Mesothelial cell of epicardium (in vitro differentiated cells): ENCODE measurements at places on chromosomes 1 and 21. TPM values are rescaled to one million over a fixed set of nuclear protein-coding genes. Genes with fewer than 3 reads are reported as not detected.

NUF2 gene
- 13.6 to 15.4 TPM (median 14.9 TPM) in 3 replicates for total RNA-seq

NUAK2 gene
- total RNA-seq = 5.7 to 6.2 TPM (median 5.8 TPM) in 3 replicates

B3GALT2 gene
- total RNA-seq = 5.4 to 5.8 TPM (median 5.7 TPM) in 3 replicates

LCE1D gene
- total RNA-seq = not detected in 3 replicates

SH2D2A gene
- 0.58 to 2.1 TPM (median 0.89 TPM) in 3 replicates for total RNA-seq

MYOG gene
- total RNA-seq = not detected in 3 replicates

SLAMF7 gene
- not detected in 3 replicates for total RNA-seq

NPPB gene
- total RNA-seq = 1.3 to 2.5 TPM (median 2.3 TPM) in 3 replicates

KCNK1 gene
- total RNA-seq = 13.1 to 14.9 TPM (median 14.6 TPM) in 3 replicates

BLZF1 gene
- total RNA-seq = 19.1 to 21.5 TPM (median 21.5 TPM) in 3 replicates

DNA sequence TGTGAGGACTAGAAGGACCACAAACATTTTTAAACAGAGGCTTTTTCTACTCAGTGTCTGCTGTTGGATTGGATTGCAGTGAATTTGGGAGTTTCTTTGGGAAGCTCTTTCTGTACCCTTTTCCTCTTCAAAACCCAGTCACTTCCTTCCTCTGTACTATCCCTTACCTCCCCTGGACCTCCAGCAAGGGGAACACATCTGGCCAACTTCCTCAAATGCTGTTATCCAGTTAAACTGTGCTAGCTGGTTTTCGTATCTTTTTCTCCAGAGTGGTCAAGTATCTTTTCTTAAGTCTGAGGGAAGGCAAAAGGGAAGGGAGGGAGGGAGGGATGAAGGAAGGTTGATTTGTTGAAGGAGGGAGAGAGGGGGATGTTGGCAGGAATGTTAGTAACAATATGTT is 99.2 kb upstream of the TNR start:
- H3K36me3 ChIP-seq = no peaks in the 10 kb centered on the region
- no peak overlapping the region for H3K27ac ChIP-seq
- peaks cover 44% of the 10 kb centered on the region for H3K27me3 ChIP-seq
- no peak for DNase-seq

GRCh38 chr1:56194701-56195300 is 384.6 kb downstream of the PLPP3 start:
- H3K27ac ChIP-seq = no peak overlapping the region
- no peaks in the 10 kb centered on the region for H3K36me3 ChIP-seq
- H3K27me3 ChIP-seq = no peaks in the 10 kb centered on the region
- H3K4me3 ChIP-seq = no peak overlapping the region

GRCh38 chr1:153475282-153475681 is 14.8 kb upstream of the S100A7 start:
- no peaks in the 10 kb centered on the region for H3K27me3 ChIP-seq
- H3K4me1 ChIP-seq = peaks cover 27% of the 10 kb centered on the region
- no peak for DNase-seq
- peaks cover 11% of the 10 kb centered on the region for H3K36me3 ChIP-seq

DNA sequence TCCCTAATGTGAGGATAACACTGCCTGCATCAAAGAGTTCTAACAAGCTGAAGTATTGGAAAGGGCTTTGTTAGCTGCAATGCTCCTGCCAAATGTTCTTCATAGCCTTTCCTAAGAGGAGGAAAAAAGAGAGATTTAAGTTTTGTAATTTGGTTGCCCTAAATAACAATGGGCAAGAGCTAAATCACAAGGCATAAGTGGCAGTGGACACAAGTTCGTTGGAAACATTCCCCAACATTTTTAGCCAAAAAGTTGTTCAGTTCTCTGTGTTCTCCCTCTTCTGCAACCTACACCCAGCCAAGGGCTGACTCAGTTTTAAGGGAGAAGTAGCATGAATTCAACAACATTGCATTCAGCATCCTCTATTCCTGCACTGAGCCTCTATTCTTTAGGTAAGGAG is 2.6 kb upstream of the UQCRHL start:
- DNase-seq = no peak
- H3K27ac ChIP-seq = no peak overlapping the region
- peaks cover 3% of the 10 kb centered on the region for H3K4me1 ChIP-seq
- H3K4me3 ChIP-seq = no peak overlapping the region
- H3K27me3 ChIP-seq = no peaks in the 10 kb centered on the region

DNA sequence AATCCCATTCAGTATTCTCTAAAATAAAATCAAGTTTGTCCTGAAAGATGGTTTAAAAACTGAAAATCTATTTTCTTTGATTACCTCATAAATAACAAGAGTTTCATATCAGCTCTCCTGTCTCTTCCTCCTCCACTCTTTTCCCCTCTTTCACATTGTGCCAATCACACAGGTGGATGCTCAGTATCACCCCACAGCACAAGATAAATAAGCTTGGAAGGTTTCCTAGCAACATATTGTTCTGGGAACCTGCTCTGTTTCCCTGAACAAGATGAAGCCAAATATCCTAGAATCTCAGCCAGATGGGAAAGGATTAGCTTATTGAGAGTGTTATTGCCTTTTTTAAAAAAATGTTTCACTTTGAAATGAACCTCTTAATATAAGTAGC is 45.7 kb upstream of the CACYBP start:
- H3K36me3 ChIP-seq = peaks cover 2% of the 10 kb centered on the region
- peaks cover 22% of the 10 kb centered on the region for H3K4me1 ChIP-seq
- H3K27me3 ChIP-seq = no peaks in the 10 kb centered on the region

- no peak overlapping the region for H3K27ac ChIP-seq
- peaks cover 29% of the 10 kb centered on the region for H3K4me1 ChIP-seq
- no peaks in the 10 kb centered on the region for H3K36me3 ChIP-seq
- no peaks in the 10 kb centered on the region for H3K27me3 ChIP-seq
- no peak overlapping the region for H3K4me3 ChIP-seq
- no peak for DNase-seq
These were observed 24.0 kb downstream of the HS2ST1 start for GRCh38 chr1:86938450-86938849.

- H3K36me3 ChIP-seq = no peaks in the 10 kb centered on the region
- no peak overlapping the region for H3K27ac ChIP-seq
- H3K4me3 ChIP-seq = no peak overlapping the region
- H3K4me1 ChIP-seq = peaks cover 3% of the 10 kb centered on the region
These were observed 112.9 kb downstream of the ZBTB18 start for GRCh38 chr1:244163861-244164510.

DNA sequence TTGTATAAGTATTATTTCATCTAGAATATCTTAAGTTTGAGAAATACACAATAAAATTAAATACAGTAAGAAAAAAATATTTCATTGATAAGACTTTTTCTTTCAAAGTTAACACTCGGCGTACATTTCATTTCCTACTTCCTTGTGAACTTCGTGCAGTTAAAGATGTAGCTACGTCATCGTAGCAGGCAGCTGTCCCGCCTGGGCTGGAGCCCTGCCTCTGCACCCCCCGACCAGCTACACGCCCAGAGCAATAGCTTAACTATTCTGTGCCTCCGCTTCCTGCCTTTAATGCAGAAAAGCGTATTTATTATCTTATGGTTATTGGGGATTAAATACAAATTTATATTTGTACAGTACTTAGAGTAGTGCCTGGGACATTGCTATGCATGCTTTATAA is 53.5 kb downstream of the CLSTN1 start:
- DNase-seq = no peak
- H3K4me3 ChIP-seq = no peak overlapping the region
- no peaks in the 10 kb centered on the region for H3K4me1 ChIP-seq

DNA sequence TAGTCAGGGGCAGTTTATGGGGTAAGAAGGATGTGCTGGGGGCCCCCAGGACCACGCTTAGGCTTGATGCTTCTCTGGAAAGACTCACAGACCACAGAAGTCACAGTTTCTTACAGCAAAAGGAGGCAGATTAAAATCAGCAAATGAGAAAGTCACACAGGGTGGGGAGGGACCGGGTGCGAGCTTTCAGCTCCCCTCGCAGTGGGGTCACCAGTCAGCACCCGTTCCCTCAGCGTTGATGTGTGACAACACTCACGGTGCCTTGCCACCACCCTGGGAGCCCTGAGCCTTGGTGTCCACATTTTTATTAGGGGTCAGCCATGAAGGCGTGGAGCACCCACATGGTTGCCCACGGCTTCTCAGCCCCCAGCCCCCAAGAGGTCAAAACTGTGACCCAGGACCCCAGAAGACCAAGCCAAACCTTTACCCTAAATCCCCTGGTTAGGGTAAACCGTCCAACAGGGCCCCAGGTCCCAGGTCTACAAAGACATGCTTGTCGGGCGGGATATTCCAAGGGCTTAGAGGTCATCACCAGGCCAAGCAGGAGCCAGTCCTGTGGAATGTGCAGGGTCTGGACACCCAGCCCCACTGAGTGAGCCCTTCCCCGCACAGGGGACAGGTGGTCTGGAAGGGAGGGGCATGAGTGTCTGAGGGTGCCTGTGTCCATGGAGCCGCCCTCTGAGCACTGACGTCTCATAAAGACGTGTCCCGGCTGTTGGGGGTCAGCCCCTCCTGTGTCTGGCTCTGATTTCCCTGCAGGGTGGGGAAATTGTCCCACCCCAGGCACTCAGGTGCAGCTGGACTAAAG is 64.5 kb upstream of the ABCG1 start:
- no peak overlapping the region for H3K4me3 ChIP-seq
- no peak overlapping the region for H3K27ac ChIP-seq
- H3K27me3 ChIP-seq = no peaks in the 10 kb centered on the region
- H3K4me1 ChIP-seq = peaks cover 19% of the 10 kb centered on the region

GRCh38 chr1:178126741-178127185 is 32.9 kb downstream of the RASAL2 start:
- no peaks in the 10 kb centered on the region for H3K27me3 ChIP-seq
- H3K27ac ChIP-seq = peak overlapping the region; percentile 75
- DNase-seq = no peak
- H3K36me3 ChIP-seq = peaks cover 2% of the 10 kb centered on the region
- no peak overlapping the region for H3K4me3 ChIP-seq

DNA sequence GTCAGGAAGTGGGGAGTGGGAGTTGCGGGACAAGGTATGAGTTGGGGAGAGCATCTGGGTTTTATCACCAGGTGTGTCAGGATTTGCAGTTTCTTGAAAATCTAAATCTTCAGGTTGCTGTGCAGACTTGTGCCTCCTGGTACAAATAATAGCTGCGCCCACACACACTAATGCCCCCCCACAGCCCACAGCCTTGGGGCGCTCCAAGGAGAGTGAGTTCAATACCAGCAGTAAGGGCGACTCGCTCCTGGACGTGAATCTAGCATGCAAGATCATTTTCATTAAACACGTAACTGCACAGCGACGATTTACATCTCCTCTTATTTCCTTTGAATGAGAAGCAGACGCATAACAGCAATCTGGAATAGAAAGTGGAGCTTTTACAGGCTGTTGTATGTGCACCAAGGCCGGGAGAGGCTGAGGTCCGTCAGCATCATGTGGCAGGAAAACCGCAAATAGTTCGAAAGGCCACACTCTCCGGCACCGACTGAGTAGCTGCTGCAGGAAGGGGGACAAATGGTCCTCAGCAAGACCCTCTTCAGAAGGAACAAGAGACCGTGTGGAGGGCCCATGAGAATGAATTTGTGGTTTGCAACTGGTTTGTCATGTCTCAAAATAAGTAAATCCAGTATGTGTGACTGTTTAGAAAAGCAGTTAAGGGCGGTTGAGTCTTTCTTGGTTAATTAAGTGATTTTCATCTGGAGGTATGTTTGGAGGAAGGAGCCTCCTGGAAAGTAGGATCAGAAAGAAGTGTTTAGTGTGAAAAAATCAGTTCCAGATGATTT is 439.5 kb downstream of the SMYD3 start:
- H3K4me3 ChIP-seq = no peak overlapping the region
- no peaks in the 10 kb centered on the region for H3K36me3 ChIP-seq
- peak overlapping the region; percentile 86 for H3K27ac ChIP-seq
- H3K27me3 ChIP-seq = no peaks in the 10 kb centered on the region
- DNase-seq = no peak

- no peak overlapping the region for H3K4me3 ChIP-seq
- H3K4me1 ChIP-seq = no peaks in the 10 kb centered on the region
- H3K36me3 ChIP-seq = peaks cover 4% of the 10 kb centered on the region
- H3K27ac ChIP-seq = no peak overlapping the region
These were observed 37.4 kb downstream of the RAB3B start for GRCh38 chr1:51953079-51953478.

DNA sequence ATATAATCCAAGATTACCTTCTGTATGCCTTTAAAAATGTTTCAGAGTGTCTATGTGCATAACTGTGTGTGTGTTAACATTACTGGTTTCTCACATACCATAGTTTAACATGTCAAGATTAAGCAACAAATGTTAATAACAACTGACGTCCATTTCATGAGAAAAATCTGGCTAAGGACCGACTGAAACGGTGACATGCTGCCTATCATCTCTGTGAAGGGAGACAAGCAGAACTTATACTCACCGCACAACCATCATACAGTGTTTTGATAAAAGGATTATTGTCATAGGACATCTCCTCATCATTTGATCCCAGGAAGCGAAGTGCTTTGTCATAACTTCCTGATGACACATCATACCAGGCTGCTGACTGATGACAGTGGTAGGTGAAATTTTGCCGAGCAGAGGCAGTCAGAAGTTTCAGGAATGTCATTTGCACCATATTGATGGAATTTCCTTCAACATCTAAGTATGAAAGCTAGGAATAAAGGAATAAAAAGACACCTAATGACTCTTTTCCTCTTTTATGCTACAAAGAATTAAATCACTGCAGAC is 228.8 kb downstream of the COL11A1 start:
- H3K27ac ChIP-seq = no peak overlapping the region
- H3K27me3 ChIP-seq = no peaks in the 10 kb centered on the region
- H3K36me3 ChIP-seq = peaks cover 16% of the 10 kb centered on the region
- H3K4me3 ChIP-seq = no peak overlapping the region
- peaks cover 1% of the 10 kb centered on the region for H3K4me1 ChIP-seq

- peaks cover 47% of the 10 kb centered on the region for H3K4me1 ChIP-seq
- H3K36me3 ChIP-seq = no peaks in the 10 kb centered on the region
- H3K27ac ChIP-seq = peak overlapping the region; percentile 39
- no peak for DNase-seq
- no peaks in the 10 kb centered on the region for H3K27me3 ChIP-seq
These were observed 111.4 kb upstream of the VANGL1 start for GRCh38 chr1:115530407-115530806.

DNA sequence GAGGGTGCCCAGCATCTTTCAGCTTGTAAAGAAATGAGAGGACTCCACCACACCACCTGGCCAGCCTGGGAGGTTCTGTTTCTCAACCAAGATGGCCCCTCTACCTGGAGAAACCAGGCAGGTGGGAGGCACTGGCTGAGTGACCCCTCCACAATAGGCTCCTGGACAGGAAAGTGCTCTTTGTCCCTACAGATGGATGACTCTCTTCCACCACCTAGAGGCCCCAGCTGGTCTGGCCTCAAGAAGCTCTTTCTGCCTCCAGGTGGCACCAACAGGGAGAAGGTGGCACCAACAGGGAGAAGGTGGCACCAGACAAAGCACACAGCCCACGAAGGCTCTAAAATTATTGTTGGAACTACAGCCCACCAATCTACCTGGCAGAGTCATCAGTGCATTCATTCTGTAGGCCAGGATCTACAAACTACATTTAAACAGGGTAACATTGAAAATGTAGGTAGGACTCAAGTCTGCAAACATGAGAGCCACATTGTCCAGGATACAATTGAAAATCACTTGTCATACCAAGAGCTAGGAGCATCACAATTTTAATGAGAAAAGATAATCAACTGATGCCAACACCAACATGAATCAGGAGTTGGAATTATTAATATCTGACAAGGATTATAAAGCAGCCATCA is 14.4 kb downstream of the TMPRSS3 start:
- H3K36me3 ChIP-seq = no peaks in the 10 kb centered on the region
- no peak overlapping the region for H3K27ac ChIP-seq
- no peak overlapping the region for H3K4me3 ChIP-seq
- H3K27me3 ChIP-seq = peaks cover 33% of the 10 kb centered on the region
- H3K4me1 ChIP-seq = no peaks in the 10 kb centered on the region

- H3K4me1 ChIP-seq = peaks cover 21% of the 10 kb centered on the region
- H3K27ac ChIP-seq = peak overlapping the region; percentile 93
- no peaks in the 10 kb centered on the region for H3K27me3 ChIP-seq
- peak overlapping the region; percentile 86 for H3K4me3 ChIP-seq
These were observed 1.7 kb downstream of the WASF2 start for GRCh38 chr1:27487966-27488884.

GRCh38 chr21:34199121-34199910 is 125.9 kb downstream of the MRPS6 start:
- no peak for DNase-seq
- peak overlapping the region; percentile 39 for H3K27ac ChIP-seq
- no peaks in the 10 kb centered on the region for H3K27me3 ChIP-seq
- H3K36me3 ChIP-seq = no peaks in the 10 kb centered on the region
